ACHN (cell line): ENCODE measurements at places on chromosomes 2 and 18.

DNA sequence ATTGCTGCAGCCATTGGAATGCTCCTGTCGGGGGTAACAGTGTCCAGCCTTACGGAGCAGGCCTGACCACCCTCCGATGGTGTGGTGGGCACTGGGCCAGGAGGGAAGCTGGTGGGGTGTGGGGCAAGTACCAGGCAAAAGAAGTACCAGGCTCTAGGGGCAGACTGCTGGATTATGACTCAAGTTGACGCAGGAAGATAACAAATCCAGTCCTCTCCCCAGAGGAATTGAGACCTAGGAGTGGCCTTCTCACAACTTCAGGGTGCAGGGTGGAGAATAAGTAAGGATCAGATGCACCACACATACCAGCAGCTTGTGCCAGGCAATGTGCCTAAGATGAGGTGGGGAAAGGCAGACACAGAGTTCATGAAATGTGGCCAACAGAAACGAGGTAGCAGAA lies 37.9 kb downstream of the SEMA4F start:
- no peak for DNase-seq

GRCh38 chr18:61261870-61262269 lies 71.4 kb upstream of the CDH20 start:
- DNase-seq: no peak

GRCh38 chr2:38037325-38037724 lies 38.6 kb downstream of the CYP1B1 start:
- DNase-seq: no peak

GRCh38 chr2:226835420-226835795 lies 446 bp upstream of the RHBDD1 start:
- DNase-seq: peak; percentile 33

DNA sequence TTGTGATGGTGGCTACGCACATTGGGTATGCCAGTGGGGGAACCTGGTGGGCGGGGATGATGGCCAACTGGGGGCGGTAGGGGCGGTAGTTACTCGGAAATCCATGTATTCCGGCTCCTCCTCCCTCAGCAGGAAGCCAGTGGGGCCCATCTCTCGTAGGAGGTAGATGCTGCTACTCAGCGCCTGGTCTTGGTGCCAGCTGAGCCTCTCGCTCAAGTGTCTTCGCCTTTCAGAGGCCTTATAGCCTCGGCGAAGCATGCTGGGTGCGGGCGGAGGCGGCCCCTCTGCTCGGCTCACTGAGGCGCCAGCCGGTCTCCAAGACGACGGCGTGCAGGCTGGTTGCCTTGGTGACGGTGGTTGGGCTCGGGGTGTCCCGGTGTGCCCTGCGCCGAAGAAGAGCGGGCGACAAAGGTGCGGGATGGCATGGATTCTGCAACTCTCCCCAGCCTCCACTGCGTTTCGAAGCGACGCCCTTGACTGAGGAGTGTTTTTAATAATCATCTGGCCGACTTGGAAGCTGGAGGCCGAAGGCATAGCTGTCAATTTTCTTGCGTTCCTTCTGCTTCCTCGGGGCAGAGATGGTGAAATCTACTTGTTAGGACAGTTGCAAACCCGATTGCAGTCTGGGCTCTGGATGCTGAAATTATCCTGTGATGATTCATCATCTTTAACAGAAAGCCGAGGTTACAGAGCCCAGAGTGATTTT lies at the start of gene ZSWIM2:
ZSWIM2 (minus strand) TSS at position 298 of the 706 bp plus-strand sequence; CDS start at position 258, 40 bp downstream.
- DNase-seq: peak; percentile 84

- no peak for DNase-seq
Measured at GRCh38 chr2:236887531-236887930, 198.2 kb upstream of the COPS8 start.

- DNase-seq: peak; percentile 10
Measured at GRCh38 chr18:63073481-63073880, 246.1 kb downstream of the BCL2 start.

GRCh38 chr2:65483763-65484162 lies 51.4 kb upstream of the SPRED2 start:
- no peak for DNase-seq

- peak; percentile 74 for DNase-seq
Measured at GRCh38 chr2:134846213-134846612, 7.8 kb downstream of the ACMSD start.

DNA sequence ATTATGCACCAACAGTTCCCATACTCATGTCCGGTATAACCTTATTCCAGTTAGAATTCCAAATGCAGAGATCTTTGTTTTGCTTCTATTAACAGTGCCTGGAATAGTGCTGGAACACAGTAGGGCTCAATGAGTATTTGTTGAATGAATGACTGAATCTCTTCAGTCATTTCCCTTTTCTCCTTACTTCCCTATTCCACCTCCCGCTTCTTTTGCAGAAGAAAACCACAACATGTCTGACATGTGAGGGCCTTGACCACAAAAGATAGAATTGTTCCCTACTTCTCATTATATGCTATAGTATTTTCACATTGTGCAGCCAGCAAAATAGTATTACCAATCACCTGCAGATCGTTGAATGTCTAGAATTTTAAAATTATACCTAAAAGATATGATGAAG lies 19.5 kb upstream of the HNRNPLL start:
- no peak for DNase-seq

DNA sequence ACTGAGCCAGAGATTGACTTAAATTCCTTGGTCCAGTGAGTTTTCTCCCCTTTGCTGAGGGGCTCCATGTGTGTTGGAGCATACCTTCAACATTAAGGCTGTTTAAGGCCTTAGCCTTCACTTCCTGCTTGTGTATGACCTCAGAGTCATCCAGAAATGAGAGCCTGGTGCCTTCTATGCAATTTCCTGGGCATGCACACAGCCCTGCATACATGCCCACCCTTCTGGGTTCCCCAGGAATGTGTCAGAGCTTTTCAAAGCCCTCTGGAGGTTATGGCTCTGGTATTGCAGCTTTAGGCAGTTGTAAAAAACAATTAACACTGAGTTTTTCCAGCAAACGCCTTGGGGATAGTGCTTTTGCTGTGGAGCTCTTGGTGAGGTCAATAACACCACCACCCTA lies 16.7 kb downstream of the IL1R1 start:
- no peak for DNase-seq

- DNase-seq: peak; percentile 46
Measured at GRCh38 chr18:2547477-2548087, 23.7 kb downstream of the METTL4 start.

GRCh38 chr18:59923539-59924196 lies 23.9 kb downstream of the PMAIP1 start:
- no peak for DNase-seq

DNA sequence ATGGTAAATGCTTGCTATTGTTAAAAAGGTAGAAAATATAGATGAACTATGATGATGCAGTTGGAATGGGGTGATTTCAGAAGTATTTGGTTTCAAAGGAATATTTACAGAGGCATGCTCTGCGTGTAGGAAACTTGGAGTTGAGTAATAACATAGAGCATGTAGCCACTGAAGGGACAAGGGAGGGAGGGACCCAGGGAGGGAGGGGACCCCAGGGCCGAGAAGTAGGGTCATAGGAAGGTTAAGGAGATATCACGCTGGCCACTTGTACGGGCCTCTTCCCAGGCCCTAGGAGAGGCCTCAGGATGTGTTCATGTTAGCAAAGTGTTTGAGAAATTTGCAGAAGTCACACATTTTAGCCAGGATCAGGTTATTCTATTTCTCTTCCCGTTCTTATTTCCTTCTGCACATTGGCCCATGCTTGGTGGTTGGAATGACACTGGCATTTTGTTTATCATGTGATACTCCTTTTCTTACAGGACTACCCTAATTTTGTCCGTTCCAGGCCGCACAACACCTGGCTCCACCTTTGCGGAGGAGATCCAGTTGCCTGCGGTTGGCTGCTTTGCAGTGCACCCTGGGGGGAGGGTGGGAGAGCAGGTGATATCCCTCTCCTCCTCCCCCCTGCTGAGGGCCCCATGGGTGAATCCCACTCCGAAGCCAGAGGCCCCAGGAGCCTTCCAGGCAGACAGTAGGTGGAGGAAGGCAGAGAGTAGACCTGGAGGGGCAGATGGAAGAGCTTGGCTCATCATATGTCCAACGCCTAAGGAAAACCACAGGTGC lies 16.9 kb upstream of the ACKR3 start:
- DNase-seq: no peak

DNA sequence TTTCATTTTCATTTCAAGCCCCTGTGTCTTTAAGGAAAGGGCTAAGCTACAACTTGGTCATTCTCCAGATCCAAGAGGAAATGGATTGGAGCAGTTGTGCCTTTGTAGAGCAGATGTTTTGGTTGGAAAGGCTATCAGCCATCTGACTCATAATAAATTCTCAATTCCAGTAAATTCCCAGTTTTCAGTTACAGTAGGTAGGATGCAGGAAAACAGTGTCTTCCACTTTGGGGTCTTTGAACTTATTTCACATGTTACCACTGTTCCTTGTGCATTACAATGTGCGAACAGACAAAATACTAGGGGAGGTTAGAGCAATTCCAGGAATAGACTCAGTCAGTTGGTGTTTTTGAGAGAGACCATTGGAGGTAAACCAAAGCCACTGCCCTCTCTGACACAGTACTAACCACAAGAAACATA lies 211.9 kb downstream of the BABAM2 start:
- DNase-seq: no peak

- DNase-seq: no peak
Measured at GRCh38 chr2:120920454-120921148, 184.9 kb downstream of the GLI2 start.

GRCh38 chr2:101253703-101254450 lies 1.2 kb downstream of the CNOT11 start:
- no peak for DNase-seq

DNA sequence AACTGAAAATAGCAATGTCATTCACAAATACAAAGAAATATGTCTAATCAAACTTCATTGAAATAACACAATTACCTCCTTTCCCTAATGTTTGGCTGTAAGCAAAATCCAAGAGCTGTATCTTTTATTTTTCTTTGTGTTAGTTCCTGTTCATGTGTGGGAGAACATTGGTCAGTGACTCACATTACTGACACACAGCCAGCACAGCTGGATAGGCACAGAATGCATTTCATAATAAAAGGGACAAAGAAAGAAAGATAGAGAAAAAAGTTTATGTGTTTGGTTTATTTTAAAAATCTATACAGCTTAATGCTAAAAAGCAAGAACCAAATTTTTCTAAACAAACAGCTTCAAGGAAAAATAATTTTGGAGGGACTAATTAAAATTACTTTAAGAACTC lies 185.6 kb upstream of the COL3A1 start:
- peak; percentile 68 for DNase-seq

DNA sequence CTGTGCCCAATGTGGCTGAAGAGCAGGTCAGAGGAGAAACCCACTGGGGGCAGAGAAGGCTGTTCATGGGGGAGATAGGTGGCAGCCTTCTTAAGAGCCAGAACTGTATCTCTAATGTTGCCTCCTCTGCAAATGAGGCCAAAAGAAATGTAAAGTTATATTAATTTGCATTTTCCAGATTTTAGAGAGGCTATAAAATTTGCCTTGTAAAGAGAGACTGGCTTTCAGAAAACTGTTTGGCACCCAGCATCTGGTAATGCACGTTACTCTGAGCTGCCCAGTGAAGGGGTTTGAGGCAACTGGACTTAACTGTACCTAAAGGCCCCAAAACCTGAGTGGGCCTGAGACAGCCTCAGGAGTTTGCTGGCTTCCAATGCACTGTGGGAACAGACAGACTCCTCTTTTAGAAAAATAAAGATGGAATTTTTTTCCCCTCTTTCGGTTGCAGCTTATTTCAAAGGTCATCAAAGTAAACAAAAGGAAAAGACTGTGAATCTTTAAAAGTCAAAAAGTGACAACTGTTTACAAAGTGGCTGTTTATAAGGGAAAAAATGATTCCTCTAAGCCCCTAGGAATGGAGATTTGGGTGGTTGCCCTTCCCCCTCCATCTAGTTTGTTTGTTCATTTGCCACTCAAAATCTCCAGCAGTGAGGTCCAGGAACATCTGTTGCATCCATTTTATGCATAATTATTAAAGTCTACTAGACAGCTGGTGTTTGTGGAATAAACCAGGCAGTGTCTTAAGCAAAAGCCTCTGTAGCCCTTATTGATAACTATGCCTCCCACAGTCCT lies 132.2 kb upstream of the ZFP36L2 start:
- DNase-seq: no peak

GRCh38 chr2:127149384-127149783 lies 42.4 kb upstream of the BIN1 start:
- DNase-seq: no peak

DNA sequence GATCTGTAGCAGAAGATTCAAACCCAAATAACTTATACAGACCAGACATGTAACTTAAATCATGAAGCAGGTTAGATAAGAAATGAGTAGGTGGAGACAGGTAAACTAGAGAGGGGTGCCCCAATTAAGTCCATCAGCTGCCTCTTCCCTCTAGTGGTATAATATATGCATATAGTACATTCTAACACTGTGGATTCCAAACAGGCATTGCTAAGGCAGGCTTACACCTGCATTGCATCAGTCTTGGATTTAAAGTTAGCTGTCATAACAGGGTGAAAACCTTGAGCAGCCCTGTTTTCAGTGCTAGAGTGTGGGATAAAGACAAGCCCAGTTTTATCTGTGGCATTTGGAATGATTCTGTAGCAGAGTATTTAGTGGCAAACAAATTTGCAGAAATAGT lies 63.4 kb downstream of the NYAP2 start:
- DNase-seq: no peak

GRCh38 chr18:37322492-37323035 lies 243.0 kb downstream of the CELF4 start:
- no peak for DNase-seq

DNA sequence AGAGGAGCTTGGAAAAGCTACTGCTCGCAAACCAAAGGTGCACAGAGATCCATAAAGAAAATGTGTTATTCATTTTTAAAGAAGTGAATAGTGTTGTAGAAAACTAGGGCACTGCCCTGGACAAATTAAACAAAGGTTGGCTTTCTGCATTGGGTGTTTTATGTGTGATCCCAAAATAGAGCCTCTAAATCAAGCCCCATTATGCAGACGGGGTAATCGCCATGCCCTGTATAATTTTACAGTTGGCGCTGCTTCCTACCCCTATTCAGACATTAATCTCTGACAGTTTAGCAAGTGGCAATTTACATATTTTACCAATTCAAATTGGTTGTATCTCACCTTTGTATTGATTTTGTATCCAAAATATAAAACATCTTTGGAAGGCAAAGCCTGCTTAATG lies 109.1 kb downstream of the PID1 start:
- no peak for DNase-seq

- DNase-seq: no peak
Measured at GRCh38 chr18:40079786-40080185, 1875.2 kb upstream of the PIK3C3 start.

DNA sequence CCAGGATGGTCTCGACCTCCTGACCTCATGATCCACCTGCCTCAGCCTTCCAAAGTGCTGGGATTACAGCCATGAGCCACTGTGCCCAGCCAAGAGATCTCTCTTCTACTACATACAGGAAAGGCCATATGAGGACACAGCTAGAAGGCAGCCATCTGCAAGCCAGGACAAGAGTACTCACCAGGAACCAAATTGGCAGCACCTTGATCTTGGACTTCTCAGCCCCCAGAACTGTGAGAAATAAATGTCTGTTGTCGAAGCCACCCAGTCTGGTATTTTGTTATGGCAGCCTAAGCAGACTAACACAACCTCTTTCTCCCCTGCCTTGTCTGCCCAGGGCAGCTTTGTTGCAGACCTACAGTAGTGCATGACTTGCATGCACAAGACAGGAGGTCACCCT lies 211.3 kb upstream of the HAAO start:
- DNase-seq: no peak
